WERI-Rb-1 (cell line): ENCODE measurements at places on chromosomes 7 and 10.
A peak's percentile ranks its signal among the peaks of the same experiment; 100 is the strongest.

GRCh38 chr7:120817851-120818250, 40.1 kb downstream of the TSPAN12 start:
- DNase-seq: no peak

GRCh38 chr7:45181991-45182855, 24.6 kb downstream of the RAMP3 start:
- DNase-seq: no peak

- DNase-seq: no peak
Measured at GRCh38 chr7:1768832-1769231, 98.8 kb downstream of the ELFN1 start.

DNA sequence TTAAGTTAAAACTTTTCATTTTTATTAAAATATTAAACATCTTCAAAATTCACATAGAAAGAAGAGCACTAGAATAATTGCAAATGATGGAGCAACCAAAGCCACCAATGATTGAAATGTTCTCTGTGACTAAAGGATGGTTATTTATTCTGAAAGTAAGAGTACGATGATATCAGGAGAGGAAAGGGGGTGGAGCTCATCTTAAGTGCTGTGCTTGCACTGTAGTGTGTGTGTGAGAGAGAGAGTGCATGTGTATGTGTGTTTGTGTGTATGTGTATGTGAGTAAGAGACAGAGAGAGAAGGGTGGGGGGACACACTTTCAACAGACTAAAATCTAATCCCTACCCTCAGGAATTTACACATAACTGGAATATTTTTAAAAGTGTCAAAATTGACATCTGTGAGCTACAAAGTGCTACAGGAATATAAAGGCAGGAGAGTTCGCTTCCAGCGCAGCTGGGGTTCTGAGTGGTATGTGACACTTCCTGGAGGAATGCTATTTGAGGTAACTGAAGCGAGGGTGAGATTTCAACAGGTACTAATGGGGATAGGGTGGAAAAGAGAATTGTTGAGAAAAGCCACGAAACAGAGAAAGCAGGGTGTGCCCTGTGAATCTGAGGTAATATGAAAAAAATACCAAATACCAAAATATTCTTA, 57.2 kb upstream of the SMNDC1 start:
- DNase-seq: no peak

DNA sequence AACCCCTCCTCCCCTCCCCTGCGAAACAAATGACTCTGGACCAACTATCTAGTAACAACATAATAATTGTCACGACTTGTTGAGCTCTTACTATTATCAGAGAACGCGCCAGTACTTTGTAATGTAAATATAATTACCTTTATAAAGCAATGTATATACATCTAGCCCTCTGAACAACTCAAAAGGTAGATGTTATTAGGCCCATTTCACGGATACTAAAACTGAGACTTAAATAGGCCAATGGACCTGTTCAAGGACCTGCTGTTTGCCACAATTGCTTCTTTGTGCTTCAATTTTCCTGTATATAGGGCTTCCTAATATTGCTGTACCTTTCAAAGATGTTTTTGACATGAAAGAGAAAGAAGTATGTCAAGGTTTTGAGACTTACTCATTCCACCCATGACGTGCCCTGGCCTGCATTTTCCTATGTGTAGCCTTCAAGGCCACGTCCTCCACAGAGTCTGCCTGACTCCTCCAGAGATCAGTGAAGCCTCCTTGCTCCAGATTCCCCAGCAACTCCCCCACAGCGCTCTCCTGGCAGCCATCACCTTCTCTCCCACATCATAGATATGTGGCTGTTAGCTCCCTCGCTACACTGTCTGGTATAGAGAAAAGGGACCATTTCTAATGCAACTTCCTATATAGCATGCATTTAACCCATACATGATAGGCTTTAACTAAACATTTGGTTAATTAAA, 156.6 kb downstream of the SKIDA1 start:
- DNase-seq: no peak

- no peak for DNase-seq
Measured at GRCh38 chr10:52877451-52877850, 104.9 kb upstream of the MBL2 start.

- DNase-seq: peak; percentile 72
Measured at GRCh38 chr7:33905389-33906032, at the start of gene BMPER. BMPER (plus strand) TSS chr7:33905539; CDS start chr7:33905614, 75 bp downstream.

GRCh38 chr10:5876181-5876768, 13.4 kb downstream of the ANKRD16 start:
- DNase-seq: no peak
